ENCODE measurements at places on chromosomes 7 and 10. TPM values are rescaled to one million over a fixed set of nuclear protein-coding genes. Genes with fewer than 3 reads are reported as not detected.

DNA sequence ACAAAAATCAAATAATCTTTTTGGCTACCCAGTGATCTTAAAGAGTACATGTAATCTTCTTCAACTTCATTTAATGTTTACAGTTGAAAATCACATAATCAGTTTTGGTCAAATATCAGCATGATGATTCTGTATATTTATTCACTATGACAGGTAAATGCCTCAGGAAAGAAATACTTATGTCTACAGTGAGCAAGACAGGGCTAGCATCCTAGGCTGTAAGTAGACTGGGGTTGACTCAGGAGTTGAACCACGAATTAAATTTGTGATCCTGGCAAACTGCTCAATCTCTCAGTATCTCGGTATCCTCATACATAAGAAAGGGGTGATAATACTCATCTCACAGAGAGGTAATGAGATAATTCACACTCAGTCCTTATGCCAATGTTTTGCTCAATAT is 71.8 kb downstream of the SEMA3D start:
- no peak for ATAC-seq

- ATAC-seq: no peak
These were observed 49.8 kb downstream of the STK31 start for GRCh38 chr7:23759671-23760391.

DNA sequence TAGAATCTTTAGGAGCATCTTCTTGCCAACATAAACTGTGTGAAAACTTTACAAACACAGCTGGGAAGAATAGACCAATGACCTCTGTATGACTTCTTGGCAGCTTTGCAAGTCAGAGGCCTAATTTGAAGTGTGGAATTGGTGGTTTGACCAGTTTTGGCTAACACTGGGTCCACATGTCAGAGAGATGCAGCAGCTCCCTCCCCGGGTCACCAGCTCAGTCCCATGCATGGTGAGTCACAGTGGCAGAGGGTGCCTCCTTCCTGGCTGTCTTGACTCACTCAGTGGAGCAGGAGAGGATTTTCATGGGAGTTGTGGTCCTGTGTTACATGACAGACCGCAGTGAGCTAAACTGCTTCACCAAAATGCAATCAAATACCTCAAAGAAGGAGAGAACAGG is 8.2 kb upstream of the STARD3NL start:
- peak; percentile 39 for ATAC-seq

- ATAC-seq: no peak
These were observed 45.2 kb downstream of the SRRM3 start for GRCh38 chr7:76246804-76247389.

DNA sequence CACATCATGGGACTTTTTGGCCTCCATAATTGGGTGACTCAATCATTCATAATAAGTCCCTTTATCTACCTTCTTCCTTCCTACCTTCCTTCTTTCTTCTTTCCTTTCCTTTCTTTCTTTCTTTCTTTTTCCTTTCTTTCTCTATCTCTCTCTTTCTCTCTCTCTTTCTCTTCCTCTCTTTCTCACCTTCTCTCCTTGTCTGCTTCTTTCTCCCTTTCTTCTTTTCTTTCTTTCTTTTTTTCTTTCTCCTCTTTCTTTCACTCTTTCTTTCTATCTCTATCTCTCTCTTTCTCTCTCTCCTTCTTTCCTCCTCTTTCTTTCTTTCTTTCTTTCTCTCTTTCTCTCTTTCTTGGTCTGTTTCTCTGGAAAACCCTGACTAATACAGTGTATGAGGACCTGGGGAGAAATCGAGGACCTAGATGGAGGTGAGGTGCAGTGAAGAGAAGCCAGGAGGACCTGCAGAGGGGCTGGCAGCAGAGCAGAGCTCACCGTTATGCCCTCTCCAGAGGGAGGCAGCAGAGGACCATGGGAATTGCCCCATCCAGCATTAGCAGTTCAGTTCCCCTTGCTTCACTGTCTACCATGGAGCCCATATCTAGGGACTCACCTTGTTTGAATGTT is 52.7 kb upstream of the BTRC start:
- peak; percentile 79 for ATAC-seq

- no peak for ATAC-seq
These were observed 555.4 kb downstream of the SH2D4B start for GRCh38 chr10:81093056-81093455.

Gene LIPN
- not detected for total RNA-seq

GRCh38 chr7:2539031-2539911 is 16.1 kb downstream of the BRAT1 start:
- no peak for ATAC-seq

GRCh38 chr10:66362522-66362921 is 563.3 kb upstream of the LRRTM3 start:
- ATAC-seq: no peak

Gene CHST3
- 0.19 TPM for total RNA-seq

Gene CNNM1
- 0.61 TPM for total RNA-seq

DNA sequence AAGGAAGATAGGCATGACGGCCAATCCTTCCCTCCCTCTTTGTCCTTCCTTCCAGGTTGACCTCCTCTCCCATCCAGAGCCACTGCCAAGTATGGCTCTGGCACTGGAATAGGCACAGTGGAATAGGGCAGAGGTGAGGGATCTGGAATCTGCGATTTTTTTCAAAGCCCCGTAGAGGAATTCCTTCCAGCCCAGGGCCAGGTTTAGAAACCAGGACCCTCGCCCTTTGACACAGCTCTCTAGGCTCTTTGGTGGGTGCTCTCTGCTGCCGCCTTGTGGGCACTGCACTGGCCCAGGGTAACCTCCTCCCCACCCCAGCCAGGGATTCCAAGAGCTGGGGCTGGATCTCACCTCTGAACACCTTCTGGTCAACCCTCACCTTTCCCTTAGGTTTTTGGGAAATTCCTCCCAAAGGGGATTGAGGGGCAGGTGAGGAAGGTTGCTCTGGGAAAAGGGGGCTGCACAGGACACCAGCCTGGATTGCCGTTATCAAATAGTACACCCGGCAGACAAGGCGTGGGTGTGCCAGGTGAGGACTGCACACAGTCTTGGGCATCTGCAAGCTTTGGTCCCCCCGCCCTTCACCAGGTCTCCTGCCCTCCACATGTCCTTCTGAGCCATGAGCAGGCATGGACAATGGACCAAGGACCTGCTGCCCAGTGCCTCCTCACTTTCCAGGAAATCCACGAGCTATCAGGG is 22.8 kb downstream of the C10orf105 start:
- peak; percentile 61 for ATAC-seq
